Stimulated activated CD4-positive, alpha-beta T cell treated with anti-CD3 and anti-CD28 coated beads, TNF-alpha, amount 100 ng/mL, for 24 hours (primary cell): ENCODE measurements at places on chromosomes 16 and 17.

- DNase-seq, result no peak
Observed at GRCh38 chr16:4869147-4869805, 22.0 kb downstream of the UBN1 start.

DNA sequence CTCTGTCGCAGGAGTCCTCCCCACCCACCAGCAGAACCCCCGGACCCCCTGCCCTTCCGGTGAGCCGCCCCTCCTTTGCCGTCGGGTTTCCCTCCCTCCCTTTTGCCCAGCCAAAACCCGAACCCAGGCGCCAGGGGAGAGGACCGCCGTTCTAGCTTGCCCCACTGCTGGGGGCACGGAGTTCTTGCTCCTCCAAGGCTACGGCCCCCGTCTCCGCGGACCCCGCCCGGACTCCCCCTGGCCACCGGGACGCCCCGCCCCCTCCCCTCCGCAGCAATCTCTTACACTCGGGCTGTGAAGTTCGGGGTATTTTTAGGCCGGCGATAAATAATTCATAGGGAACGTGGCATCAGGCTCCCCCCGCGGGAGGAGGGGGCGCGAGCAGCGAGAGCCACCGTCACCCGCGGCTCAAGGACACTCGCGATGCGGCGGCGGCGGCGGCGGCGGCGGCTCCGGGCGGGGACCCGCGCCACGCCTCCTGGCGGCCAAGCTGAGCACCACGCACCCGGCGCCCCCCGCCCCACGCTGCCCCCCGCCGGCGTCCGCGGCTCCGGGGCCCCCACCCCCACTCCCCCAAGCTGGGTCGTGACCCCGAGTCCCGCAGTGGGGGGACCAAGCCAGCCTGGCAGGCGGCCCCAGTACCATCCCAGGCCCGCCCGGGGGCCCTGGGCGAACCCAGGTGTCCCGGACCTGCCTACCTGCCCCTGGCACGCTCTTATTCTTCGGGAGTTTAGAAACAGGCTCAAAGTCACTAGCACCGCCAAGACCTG is at the start of gene GRIN2C:
TSS of gene GRIN2C (minus strand) at position 427 of the 770 bp plus-strand sequence. CDS start 4,793 bp downstream, outside the sequence.
- peak; percentile 24 for DNase-seq

DNA sequence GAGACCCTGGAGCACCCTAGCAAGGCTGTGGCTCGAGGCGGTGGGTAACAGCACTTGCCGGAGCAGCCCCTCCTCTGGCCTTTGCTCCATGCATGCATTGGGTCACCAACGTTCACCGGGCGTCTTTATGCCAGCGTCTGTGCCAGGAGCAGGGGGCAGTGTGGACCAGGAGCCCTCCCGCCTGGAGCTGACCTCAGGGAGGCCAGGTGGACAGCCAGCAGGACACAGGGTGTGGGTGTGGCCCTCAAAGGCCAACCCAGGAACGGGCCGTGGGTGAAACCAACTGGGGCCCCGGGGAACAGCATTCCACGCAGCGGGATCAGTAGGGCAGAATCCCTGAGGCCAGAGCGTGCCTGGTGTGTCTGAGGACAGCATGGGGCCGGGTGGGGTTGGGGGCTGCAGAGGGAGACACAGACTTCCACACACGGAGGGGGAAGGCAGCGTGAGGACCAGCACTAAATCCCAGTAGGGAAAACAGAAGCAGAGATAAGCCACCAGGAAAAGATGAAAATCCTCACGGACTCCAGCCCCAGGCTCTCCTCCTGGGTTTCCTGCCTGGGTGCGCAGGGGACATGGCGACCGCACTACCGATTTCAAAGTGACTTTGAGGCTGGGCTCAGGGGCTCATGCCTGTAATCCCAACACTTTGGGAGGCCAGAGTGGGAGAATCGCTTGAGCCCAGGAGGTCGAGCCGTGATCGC is 2.9 kb upstream of the CD7 start:
- no peak for DNase-seq

GRCh38 chr16:64982581-64982980 is 139.3 kb downstream of the CDH11 start:
- DNase-seq, result no peak

GRCh38 chr17:67863624-67864247 is 38.4 kb downstream of the BPTF start:
- DNase-seq, result no peak
